ENCODE measurements at places on chromosomes 7 and 10.

GRCh38 chr10:34576797-34577196 lies 238.3 kb downstream of the PARD3 start:
- no peak for DNase-seq

GRCh38 chr7:45161138-45161537 lies 3.5 kb downstream of the RAMP3 start:
- no peak for DNase-seq

DNA sequence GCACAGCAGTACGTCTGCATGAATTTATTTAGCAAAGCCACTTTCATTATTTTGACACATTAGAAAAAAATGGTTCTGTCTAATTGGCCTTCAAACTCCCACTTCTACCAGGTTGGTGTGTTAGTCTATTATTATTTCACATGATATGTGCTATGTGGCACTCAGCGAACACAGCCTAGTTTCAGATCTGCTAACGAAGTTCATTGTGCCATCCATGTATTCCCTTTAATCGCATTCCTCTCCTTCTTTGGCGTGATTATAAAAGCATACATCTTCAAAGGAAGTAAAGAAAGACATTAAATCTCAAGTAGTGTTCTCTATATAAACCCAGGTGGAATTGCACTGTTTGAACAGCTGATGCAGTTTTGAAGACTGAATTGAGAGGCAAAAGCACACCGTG lies 96.4 kb upstream of the CACNA2D1 start:
- DNase-seq = no peak

GRCh38 chr7:110104243-110104642 lies 986.7 kb upstream of the LRRN3 start:
- no peak for DNase-seq

DNA sequence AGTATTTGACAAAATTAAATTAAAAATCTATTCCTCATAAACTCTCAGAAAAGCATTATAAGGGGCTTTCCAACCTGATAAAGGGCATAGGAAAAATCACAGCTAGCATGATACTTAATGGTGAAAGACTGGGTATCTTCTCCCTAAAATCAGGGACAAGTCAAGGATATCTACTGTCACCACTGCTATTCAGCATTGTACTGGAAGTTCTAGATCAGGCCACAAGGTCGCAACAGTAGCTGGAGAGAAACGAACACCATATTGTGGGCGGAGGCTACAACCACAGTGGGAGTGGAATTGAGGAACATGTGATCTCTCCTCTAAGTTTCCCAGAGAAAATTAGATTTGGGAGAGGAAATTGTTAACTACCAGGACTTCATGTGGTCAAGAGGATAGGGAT lies 70.0 kb upstream of the NAMPT start:
- no peak for DNase-seq

Data from GM23248 (cell line).